AG09319 (cell line): ENCODE measurements at places on chromosomes 11 and 22.

GRCh38 chr11:129943036-129943435 is 47.7 kb upstream of the NFRKB start:
- DNase-seq: no peak

- no peak for DNase-seq
Observed at GRCh38 chr22:17083811-17084441, 874 bp upstream of the IL17RA start.

DNA sequence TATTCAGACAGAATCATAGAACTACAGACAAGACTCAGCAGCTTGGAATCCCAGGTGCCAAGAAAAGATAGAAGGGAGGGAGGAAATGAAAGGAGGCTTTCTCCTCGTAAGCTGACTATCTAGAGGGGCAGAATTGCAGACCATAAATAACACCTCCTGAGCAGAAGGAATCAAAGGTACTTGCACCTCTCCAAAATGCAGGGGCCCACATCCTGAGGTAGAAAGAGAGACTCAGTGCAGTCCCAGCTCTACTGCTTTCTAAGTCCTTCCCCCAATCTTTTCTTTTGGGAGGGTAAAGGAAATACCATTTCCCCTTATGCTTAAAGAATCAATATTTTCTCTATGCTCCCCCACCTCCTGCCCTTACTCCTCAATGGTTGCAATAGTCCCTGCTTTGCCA is 55.2 kb downstream of the SYTL2 start:
- no peak for DNase-seq

DNA sequence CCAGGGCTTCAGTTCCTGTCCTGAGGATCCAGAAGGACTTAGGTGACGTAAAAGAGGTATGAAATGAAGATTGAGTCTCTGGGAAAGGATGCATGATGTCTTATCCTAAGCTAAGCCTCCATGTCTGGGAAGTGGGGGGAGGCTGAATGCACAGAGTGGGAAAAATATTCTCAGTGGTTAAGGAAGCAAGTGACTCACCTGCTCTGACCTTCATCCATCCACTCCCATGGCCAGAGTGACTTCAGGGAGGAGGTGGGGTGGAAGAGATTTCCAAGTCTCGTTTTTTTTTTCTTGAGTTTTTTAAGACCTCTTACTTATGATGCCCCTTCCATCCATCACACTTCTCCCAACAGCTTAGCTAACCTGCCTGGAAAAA is 32.5 kb upstream of the POLD3 start:
- DNase-seq: no peak

- DNase-seq: no peak
Observed at GRCh38 chr22:44728761-44729324, 23.5 kb upstream of the ARHGAP8 start.

GRCh38 chr11:104159356-104159755 is 4.6 kb downstream of the PDGFD start:
- no peak for DNase-seq

- no peak for DNase-seq
Observed at GRCh38 chr11:3164138-3164551, 965 bp downstream of the OSBPL5 start.

DNA sequence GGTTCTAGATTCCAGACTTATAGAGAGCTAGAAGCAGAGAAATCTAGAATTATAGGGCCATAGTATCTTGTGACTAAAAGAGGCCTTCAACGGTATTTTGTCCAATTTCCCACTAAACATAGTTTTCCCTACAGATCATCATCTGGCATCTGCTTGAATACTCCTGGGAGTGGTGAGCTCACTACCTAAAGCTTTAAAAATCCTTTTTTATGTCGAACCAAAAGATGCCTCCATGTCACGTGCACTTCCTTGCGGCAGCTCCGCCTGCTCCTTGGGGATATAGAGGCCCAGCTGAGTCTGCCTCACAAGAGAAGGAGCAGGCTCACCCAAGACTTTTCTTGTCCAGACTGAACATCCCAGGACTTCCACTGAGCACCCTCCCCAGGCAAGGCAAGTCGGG is 4.3 kb upstream of the MB start:
- DNase-seq: no peak

GRCh38 chr11:88352139-88352538 is 14.6 kb upstream of the CTSC start:
- no peak for DNase-seq

DNA sequence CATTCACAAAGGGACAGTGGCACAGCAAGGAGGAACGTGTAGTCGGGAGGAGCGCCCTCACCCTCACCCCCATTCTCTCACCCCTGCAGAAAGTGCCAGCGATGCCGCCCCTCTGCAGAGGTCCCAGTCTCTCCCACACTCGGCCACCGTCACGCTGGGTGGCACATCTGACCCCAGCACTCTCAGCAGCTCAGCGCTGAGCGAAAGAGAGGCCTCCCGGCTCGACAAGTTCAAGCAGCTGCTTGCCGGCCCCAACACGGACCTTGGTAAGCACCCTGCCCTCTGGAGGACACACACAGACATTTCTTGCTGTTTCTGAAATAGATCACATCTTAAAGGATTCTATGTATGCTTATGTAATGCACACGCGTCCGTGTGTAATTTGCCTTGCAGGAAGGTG is 34.9 kb downstream of the TBC1D22A start:
- DNase-seq: no peak

DNA sequence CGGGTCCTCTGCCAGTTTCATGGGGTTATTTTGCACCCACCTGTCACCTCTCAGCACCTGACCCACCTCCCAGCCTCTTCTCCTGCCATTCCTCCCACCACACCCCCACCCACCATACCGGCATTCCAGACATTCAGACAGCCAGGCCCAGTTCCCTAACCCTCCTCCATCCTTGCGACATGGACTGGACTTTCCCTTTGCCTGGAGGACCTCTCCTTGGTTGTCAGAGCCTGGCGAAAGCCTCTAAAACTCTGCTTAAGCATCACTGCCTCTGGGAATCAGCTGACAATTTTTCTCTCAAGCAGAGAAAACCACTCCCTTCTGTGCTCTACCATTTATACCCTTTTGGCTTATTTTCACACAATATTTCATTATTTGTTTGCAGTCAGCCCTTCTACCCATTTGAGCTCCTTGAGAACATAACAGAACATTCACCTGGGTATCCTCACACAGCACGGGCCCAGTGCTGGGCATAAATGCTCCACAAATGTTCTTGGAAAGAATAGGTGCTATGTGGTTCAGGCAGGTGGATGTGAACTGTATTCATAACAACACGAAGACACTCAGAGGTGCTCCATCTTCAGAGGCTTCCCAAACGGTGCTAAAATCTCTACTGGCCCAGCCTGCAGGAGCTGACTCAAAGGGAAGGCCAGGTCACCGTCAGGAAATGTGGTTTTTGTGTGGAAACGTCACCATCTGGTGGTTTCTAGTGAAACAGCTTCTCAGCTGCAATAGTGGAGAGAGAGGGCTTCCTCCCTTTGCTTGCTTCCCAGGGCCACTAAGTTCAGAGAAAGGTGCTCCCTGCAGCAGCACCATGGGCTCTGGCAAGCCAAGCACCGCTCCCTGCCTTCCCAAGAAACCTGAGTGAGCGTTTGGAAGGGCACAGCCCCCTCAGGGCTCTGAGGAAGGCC is 10.4 kb downstream of the SPATA19 start:
- no peak for DNase-seq

DNA sequence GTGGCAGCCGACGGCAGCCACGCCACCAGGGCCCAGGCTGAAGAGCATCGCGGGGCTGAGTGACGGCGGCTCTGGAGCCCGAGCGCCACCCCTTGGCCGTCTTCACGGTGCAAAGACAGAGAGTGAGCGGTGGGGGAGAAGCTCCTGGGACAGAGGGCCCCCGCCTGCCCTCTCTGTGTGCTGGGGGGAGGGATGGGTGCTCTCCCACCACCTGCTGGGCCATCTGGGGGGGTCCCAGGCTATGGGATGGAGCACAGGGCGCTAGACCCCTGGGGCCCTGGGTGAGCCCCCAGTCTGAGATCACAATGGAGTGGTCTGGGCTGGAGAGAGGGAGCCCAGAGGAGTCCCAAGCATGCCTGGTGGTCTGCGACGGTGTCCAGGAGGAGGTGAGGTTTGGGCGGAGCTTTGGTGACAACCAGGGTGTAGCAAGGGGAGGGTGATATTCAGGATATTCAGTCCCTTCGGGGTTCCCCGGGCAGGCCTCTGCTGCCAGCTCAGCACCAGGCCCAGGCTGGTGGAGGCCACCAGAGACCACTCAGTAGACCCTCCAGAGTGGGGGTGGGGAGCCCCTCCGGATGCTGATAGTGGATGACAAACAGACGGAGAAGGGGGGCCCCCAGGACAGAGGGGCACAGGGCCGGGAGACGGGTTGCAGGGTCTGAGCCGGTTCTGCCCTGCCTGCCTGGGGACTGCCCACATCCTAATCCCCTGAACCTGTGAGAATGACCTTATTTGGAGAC is 78.1 kb upstream of the PRR5 start:
- DNase-seq: no peak

DNA sequence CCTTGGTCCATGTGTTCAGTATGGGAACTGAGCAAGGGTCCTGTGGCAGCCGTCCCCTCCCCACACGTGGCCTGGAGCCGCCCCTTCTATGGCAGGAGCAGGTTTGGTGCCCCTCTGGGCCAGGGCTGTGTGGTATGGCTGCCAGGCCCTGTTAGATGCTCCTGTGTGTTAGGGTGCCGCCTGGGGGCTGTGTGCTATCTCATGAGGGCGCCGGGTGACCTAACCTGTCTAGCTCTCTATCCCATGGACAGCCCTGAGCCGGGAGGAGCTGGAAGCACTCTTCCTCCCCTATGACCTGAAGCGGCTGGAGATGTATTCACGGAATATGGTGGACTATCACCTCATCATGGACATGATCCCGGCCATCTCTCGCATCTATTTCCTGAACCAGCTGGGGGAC is 34.7 kb downstream of the NAT10 start:
- DNase-seq: no peak

- no peak for DNase-seq
Observed at GRCh38 chr22:37032134-37032534, 12.6 kb downstream of the MPST start.

GRCh38 chr11:8020244-8020597 is 33.1 kb downstream of the EIF3F start:
- DNase-seq: no peak

DNA sequence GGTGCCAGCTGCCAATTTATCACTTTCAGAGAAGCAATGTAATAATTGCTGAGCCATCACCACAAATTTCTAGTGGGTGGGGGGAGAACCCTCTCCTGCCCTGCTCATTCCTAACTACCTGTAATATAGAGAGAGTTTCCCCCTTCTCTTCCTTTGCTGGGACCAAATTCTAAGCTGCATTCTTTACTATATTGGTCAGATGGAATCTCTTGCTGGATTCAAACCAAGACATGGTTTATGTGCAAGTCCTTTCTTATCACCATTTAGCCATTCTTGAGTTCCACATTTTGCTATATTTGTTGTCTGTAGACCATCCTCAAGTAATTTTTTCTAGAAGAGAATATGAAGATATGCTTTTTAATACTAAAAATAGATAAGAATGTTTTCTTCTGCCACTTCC is 452.1 kb downstream of the MN1 start:
- no peak for DNase-seq

- peak; percentile 16 for DNase-seq
Observed at GRCh38 chr22:40975366-40975765, 24.2 kb downstream of the RBX1 start.

DNA sequence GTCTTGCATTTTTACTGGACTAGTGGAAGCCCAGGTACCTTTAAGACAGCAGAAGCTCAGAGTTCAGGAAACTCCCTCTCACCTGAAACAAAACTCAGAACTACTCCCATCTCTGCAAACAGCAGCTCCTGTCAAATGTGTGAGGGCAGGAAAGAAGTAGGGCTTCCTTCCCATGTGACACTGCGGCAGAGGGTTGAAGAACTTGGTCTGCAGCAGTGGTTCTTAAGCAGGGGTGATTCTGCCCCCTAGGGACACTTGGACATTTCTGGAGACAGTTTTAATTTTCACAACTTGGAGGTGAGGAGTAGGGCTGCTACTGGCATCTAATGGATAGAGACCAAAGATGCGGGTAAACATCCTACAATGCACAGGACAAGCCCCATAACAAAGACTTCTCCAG is 63.4 kb downstream of the RCN1 start:
- DNase-seq: no peak

GRCh38 chr11:74534216-74534945 is 40.9 kb upstream of the LIPT2 start:
- no peak for DNase-seq

- DNase-seq: no peak
Observed at GRCh38 chr11:130773244-130773820, 142.9 kb downstream of the SNX19 start.

DNA sequence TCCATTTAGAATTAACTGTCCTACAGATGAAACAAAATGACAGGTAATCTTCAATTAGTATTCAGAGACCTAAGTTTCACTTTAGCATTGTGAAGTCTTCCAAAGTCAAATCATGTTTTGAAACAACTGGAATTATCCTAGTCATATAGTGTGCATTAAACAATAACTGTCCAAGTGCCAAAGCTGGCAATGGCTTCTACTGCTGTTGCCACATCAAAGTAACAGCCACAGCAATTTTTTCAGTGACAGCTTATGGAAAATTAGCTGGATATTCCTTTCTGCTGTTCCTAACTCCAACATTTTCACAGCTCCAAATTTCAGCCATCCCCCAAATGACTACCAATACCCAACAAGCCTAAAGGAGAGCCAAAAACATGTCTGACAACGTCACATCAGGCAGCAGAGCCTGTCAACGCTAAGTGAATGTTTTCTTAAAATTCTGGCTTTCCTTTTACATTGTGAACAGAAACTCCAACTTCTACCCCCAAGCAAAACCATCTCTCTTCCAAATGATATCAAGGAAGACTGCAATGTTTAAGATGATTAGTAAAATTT is 45.3 kb upstream of the CCDC34 start:
- DNase-seq: no peak

GRCh38 chr11:9662273-9662672 is 1.6 kb upstream of the SWAP70 start:
- DNase-seq: no peak
